ENCODE measurements at places on chromosomes 5 and 9. TPM values are rescaled to one million over a fixed set of nuclear protein-coding genes. Genes with fewer than 3 reads are reported as not detected.

Gene IL9
- not detected for total RNA-seq

Gene PCDHA9
- total RNA-seq, result 0.43 TPM

Gene PCDHB3
- total RNA-seq, result 0.57 TPM

Gene OLFML2A
- 128 TPM for total RNA-seq

Gene ENHO
- total RNA-seq, result not detected

Gene ISL1
- 1.6 TPM for total RNA-seq

Gene PRLR
- total RNA-seq, result under 0.01 TPM

Gene GMCL2
- total RNA-seq, result not detected

Gene SUSD3
- total RNA-seq, result 0.78 TPM

Gene CIZ1
- total RNA-seq, result 67.6 TPM

Gene NMUR2
- not detected for total RNA-seq

Gene TAF11L7
- total RNA-seq, result not detected

Gene GRM6
- not detected for total RNA-seq

Gene EQTN
- 0.14 TPM for total RNA-seq

Gene WNK2
- 0.34 TPM for total RNA-seq

Gene CDH6
- 0.14 TPM for total RNA-seq

Gene NR6A1
- 5.2 TPM for total RNA-seq

Gene PCDHGA6
- 1.1 TPM for total RNA-seq

Gene GFPT2
- under 0.01 TPM for total RNA-seq

Gene RACK1
- 5,913 TPM for total RNA-seq

Gene ADAMTS6
- total RNA-seq, result 12.2 TPM

Gene CDHR2
- total RNA-seq, result under 0.01 TPM

Gene DND1
- total RNA-seq, result 0.36 TPM

Gene MAST4
- 73.2 TPM for total RNA-seq

Gene FSTL4
- 0.34 TPM for total RNA-seq

Gene TNFSF8
- total RNA-seq, result not detected
